Airway epithelial cell (primary cell): ENCODE measurements at places on chromosomes 2 and 18. TPM values are rescaled to one million over a fixed set of nuclear protein-coding genes. Genes with fewer than 3 reads are reported as not detected.

Gene CCDC85A
- total RNA-seq, result not detected in 2 replicates

Gene MOGAT1
- total RNA-seq, result not detected in 2 replicates

Gene MC5R
- not detected in 2 replicates for total RNA-seq

Gene CYS1
- 0.28 TPM in 1 of 2 replicates, not detected in the other for total RNA-seq

Gene TUBB8B
- total RNA-seq, result not detected in 2 replicates

Gene LIMS4
- total RNA-seq, result not detected in 2 replicates

Gene CD226
- total RNA-seq, result 0.14 TPM in 1 of 2 replicates, not detected in the other

Gene TRIM54
- total RNA-seq, result not detected in 2 replicates

Gene GPR39
- total RNA-seq, result 9.3 and 10.9 TPM in 2 replicates

Gene MYO3B
- 2.8 and 3.3 TPM in 2 replicates for total RNA-seq

Gene ITGA4
- 1.6 and 3.6 TPM in 2 replicates for total RNA-seq

Gene TMEM131
- total RNA-seq, result 12.1 and 17.9 TPM in 2 replicates

Gene LRRTM4
- total RNA-seq, result not detected in 2 replicates

Gene LCT
- total RNA-seq, result not detected in 2 replicates

Gene PRSS56
- total RNA-seq, result not detected in 2 replicates

Gene CRYBA2
- not detected in 2 replicates for total RNA-seq

Gene GNAL
- 4.5 and 5.1 TPM in 2 replicates for total RNA-seq

Gene POTEI
- not detected in 2 replicates for total RNA-seq

Gene SNRNP27
- total RNA-seq, result 40.1 and 44.8 TPM in 2 replicates

Gene RTP5
- not detected in 2 replicates for total RNA-seq

Gene CYP26B1
- total RNA-seq, result 2.1 and 3.7 TPM in 2 replicates

Gene SALL3
- total RNA-seq, result not detected in 2 replicates

Gene AGXT
- not detected in 2 replicates for total RNA-seq

Gene CCL20
- total RNA-seq, result 14.9 and 17.5 TPM in 2 replicates

Gene LIPG
- total RNA-seq, result 37.8 and 40.8 TPM in 2 replicates

Gene MC4R
- total RNA-seq, result not detected in 2 replicates

Gene ARHGAP28
- total RNA-seq, result 1.4 and 2.4 TPM in 2 replicates

Gene TOGARAM2
- not detected in 2 replicates for total RNA-seq

Gene TTC27
- total RNA-seq, result 8.2 and 12.6 TPM in 2 replicates

Gene PLA2R1
- total RNA-seq, result 2.1 and 3.0 TPM in 2 replicates

Gene UBXN2A
- total RNA-seq, result 5.0 and 12.7 TPM in 2 replicates

Gene CXXC1
- 44.7 and 47.6 TPM in 2 replicates for total RNA-seq

Gene FLACC1
- total RNA-seq, result not detected in 2 replicates

Gene ASPRV1
- total RNA-seq, result 0.21 TPM in 1 of 2 replicates, not detected in the other

Gene REG3G
- total RNA-seq, result not detected in 2 replicates

Gene PLCD4
- total RNA-seq, result 2.6 and 3.1 TPM in 2 replicates

Gene ADAM23
- total RNA-seq, result 0.09 and 0.14 TPM in 2 replicates

Gene ARHGEF4
- total RNA-seq, result 54.2 and 78.5 TPM in 2 replicates
